ENCODE measurements at places on chromosomes 6 and 20. TPM values are rescaled to one million over a fixed set of nuclear protein-coding genes. Genes with fewer than 3 reads are reported as not detected.

GRCh38 chr6:22071270-22072041 lies 225.4 kb downstream of the PRL start:
- no peak overlapping the region for H3K4me3 ChIP-seq
- H3K27ac ChIP-seq: no peak overlapping the region
- no peaks in the 10 kb centered on the region for H3K27me3 ChIP-seq
- peaks cover 4% of the 10 kb centered on the region for H3K4me1 ChIP-seq
- DNase-seq: no peak
- H3K36me3 ChIP-seq: no peaks in the 10 kb centered on the region

GRCh38 chr20:37240337-37241067 lies 21.1 kb downstream of the GHRH start:
- H3K4me3 ChIP-seq: no peak overlapping the region
- no peaks in the 10 kb centered on the region for H3K27me3 ChIP-seq
- DNase-seq: no peak
- H3K36me3 ChIP-seq: peaks cover 63% of the 10 kb centered on the region
- no peak overlapping the region for H3K27ac ChIP-seq
- H3K4me1 ChIP-seq: no peaks in the 10 kb centered on the region

GRCh38 chr20:49712996-49713752 lies 504 bp downstream of the B4GALT5 start:
- peak overlapping the region; percentile 81 for H3K4me3 ChIP-seq
- peaks cover 26% of the 10 kb centered on the region for H3K4me1 ChIP-seq
- no peaks in the 10 kb centered on the region for H3K27me3 ChIP-seq
- peak overlapping the region; percentile 78 for H3K27ac ChIP-seq

- no peaks in the 10 kb centered on the region for H3K27me3 ChIP-seq
- no peaks in the 10 kb centered on the region for H3K4me1 ChIP-seq
- DNase-seq: no peak
- no peak overlapping the region for H3K4me3 ChIP-seq
- H3K36me3 ChIP-seq: no peaks in the 10 kb centered on the region
Observed at GRCh38 chr20:9710685-9711084, 128.2 kb downstream of the PAK5 start.

DNA sequence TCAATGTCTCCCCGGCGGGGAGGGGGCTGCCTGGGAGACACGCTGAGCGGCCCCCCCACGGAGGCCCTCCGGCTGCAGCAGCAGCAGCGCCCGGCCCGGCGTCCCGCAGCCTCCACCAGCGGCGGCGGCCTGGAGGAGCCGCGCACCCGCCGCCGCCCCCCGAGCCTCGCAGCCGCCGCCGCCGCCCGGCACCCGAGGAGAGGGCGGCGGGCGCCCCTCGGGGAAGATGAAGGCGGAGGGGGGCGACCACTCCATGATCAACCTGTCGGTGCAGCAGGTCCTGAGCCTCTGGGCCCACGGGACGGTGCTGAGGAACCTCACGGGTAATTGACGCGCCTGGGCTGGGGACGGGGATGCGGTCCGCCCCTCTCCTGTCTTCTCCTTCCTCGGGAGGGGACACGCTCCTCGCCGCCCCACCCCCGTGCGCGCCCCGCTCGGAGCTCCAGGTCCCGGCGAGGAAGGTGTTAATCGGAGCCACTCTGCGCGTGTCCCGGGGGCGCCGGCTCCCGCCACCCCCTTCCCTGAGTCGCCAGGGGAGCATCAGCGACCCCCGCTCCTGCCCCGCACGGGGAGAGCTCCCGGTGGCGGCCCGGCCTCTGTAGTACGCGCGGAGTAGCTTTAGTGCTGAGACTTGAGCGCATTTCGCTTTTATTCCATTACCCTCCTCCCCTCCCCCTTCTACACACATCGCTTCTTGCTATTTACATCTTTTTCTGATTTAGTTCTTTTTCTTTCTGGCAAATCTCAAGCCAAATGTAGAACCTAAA lies 686 bp downstream of the TMEM170B start:
- H3K36me3 ChIP-seq: no peaks in the 10 kb centered on the region
- DNase-seq: peak; percentile 36
- peaks cover 35% of the 10 kb centered on the region for H3K27me3 ChIP-seq
- peak overlapping the region; percentile 27 for H3K27ac ChIP-seq
- H3K4me3 ChIP-seq: peak overlapping the region; percentile 74

DNA sequence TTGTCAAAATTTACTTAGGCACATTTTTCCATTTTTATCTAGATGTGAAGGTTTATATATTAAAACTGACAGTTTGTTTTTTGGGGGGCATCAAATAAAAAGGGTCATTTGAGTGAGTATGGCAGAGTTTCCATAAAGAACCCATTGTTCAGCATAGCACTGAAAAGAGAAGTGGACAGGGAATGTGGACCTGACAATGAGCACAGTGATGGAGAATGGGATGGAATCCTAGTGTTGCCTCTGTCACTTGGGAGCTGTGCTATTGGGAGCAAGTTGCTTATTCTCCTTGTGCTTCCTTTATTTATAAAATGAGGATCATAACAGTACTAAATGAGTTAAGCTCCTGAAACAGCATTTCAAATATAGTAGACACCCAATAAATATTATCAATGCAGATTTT lies 130.7 kb upstream of the SIM1 start:
- no peak overlapping the region for H3K27ac ChIP-seq
- H3K4me1 ChIP-seq: peaks cover 2% of the 10 kb centered on the region
- H3K36me3 ChIP-seq: peaks cover 15% of the 10 kb centered on the region

DNA sequence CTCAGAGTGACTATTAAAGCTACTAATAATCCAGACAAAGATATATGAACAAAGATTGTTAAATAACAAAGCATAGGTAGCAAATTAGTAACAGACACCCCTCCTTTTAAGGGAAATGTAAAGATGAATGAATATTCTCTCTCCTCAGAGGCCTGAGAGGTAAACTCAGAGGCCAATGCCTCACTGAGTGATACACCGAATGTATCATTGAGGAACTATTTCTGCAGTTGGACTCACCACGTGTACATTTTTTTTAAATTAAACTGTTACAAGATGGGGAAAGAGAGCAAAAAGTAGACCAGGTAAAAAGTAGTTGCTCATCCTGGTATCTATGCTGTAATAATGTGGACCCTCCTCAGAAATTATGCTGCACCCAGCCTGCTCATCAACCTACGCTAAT lies 72.3 kb upstream of the IPCEF1 start:
- no peaks in the 10 kb centered on the region for H3K4me1 ChIP-seq
- H3K27me3 ChIP-seq: no peaks in the 10 kb centered on the region

- H3K27me3 ChIP-seq: no peaks in the 10 kb centered on the region
- H3K36me3 ChIP-seq: no peaks in the 10 kb centered on the region
- no peak for DNase-seq
- no peaks in the 10 kb centered on the region for H3K4me1 ChIP-seq
- H3K4me3 ChIP-seq: no peak overlapping the region
Observed at GRCh38 chr6:123223461-123223860, 227.4 kb downstream of the CLVS2 start.

- H3K4me1 ChIP-seq: peaks cover 27% of the 10 kb centered on the region
- no peaks in the 10 kb centered on the region for H3K36me3 ChIP-seq
- no peak overlapping the region for H3K27ac ChIP-seq
- no peak overlapping the region for H3K4me3 ChIP-seq
- peak; percentile 77 for DNase-seq
Observed at GRCh38 chr6:52227495-52227894, 16.8 kb downstream of the IL17F start.

GRCh38 chr6:156808287-156808686 lies 31.1 kb downstream of the ARID1B start:
- DNase-seq: no peak
- peaks cover 52% of the 10 kb centered on the region for H3K4me1 ChIP-seq
- no peak overlapping the region for H3K4me3 ChIP-seq
- H3K27me3 ChIP-seq: no peaks in the 10 kb centered on the region
- peaks cover 18% of the 10 kb centered on the region for H3K36me3 ChIP-seq

Gene ANKRD6
- 9.1 TPM for total RNA-seq

Gene PSMB8
- 385 TPM for total RNA-seq
